ENCODE measurements at places on chromosomes 5 and 9.

DNA sequence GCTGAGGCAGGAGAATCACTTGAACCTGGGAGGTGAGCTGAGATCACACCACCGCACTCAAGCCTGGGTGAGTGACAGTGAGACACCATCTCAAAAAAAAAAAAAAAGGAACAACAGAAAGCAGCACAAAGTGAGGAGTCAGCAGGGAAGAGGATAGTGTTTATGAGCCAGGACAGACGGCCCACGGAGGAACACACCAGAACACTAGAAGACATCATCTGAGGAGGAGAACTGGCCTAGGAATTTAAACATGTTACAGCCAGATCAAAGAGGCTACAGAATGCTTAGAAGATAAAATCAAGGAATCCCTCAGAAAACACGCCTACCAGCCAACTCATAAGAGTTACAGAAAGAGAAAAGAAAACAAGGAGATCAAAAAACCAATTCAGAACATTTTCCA lies 12.2 kb downstream of the UBAC1 start:
- no peak for DNase-seq

GRCh38 chr9:70110194-70111041 lies 66.8 kb downstream of the MAMDC2 start:
- DNase-seq, result no peak

DNA sequence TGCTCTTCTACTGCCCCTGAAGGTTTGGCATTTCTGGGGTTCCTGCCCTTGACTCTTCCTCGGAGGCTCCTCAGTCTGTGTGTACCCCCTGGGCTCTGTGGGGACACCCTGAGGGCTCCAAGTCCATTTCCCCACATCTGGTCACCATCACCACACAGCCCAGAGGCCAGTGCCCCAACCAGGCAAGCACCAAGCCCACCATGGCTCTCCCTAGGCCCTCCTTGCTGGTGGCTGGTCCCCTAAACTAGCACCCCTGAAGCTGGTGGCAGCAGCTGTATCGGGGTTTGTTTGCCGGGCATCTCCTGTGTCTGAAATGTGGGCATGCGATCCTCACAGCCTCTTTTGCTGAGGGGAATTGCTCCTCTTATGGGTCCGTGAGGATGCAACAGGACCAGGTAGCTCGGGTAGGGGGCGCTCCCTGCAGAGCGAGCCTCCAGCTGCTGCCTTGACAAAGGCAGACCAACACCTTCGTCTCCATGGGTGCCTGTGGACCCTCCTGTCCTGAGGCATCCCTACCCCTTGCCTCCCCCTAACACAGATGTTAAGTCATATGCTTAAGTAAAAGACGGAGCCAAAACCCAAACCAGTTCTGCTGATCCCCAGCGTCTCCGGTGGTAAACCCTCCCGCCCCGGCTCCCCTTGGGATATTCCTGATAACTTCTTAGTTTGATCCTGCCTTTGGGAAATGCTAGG lies 138.9 kb upstream of the IRX4 start:
- no peak for DNase-seq

GRCh38 chr5:6791031-6791430 lies 77.8 kb downstream of the TENT4A start:
- DNase-seq, result no peak

GRCh38 chr9:127135056-127135745 lies 12.8 kb upstream of the ANGPTL2 start:
- DNase-seq, result no peak

DNA sequence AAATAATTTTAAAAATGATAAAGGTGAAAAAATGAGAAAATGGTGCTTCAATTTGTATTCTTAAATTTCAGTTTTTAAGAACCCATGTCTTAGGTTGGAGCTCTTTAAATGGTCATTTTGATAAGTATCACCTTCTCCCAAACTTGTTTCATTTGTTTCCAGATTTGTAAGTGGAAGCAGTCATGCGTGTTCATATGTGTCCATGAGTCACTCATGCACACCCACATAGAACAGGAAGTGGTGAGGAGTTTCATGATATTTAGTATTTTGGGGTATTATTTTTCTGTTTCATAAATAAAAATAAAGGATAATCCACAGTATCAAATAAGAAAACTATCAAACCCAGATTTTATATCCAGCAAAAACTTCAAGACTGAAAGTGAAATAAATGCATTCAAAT lies 570.4 kb upstream of the ST8SIA4 start:
- no peak for DNase-seq

DNA sequence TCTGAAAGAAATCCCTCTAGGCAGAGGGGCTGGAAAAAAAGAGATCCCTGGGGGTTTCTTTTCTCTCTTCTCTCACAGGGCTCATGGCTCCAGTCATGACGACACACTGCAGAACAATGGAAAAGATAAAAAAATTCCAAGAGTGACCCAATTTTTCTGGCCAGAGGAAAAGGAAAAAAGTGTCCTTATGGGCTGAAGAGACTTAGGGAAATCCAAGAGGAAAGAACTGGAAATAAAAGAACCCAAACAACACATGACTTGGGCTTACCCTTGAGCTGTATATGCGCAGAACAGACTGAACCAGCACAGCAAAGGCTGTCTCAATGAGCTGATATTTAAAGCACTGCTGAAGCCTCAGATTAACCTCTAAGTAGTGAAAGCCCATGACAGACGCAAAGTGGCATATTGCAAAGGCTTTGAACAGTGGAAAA lies 102.4 kb downstream of the SMIM23 start:
- DNase-seq, result no peak

Data from AG08396 (cell line).